Activated CD4-positive, alpha-beta T cell treated with anti-CD3 and anti-CD28 coated beads, Interleukin-2, amount 50 U/mL, for 16 hours (primary cell): ENCODE measurements at places on chromosomes 12 and 14.
A peak's percentile ranks its signal among the peaks of the same experiment; 100 is the strongest.

GRCh38 chr12:54765652-54766051 is 88.7 kb upstream of the MUCL1 start:
- no peak for DNase-seq

GRCh38 chr14:61739133-61739532 is 23.1 kb upstream of the SNAPC1 start:
- no peak for DNase-seq

- no peak for DNase-seq
Measured at GRCh38 chr14:73995977-73996378, 23.1 kb downstream of the ENTPD5 start.

- DNase-seq = no peak
Measured at GRCh38 chr14:48690349-48690748, 895.8 kb downstream of the RPS29 start.

- DNase-seq = peak; percentile 34
Measured at GRCh38 chr12:103503546-103504480, 8.0 kb upstream of the C12orf42 start.

DNA sequence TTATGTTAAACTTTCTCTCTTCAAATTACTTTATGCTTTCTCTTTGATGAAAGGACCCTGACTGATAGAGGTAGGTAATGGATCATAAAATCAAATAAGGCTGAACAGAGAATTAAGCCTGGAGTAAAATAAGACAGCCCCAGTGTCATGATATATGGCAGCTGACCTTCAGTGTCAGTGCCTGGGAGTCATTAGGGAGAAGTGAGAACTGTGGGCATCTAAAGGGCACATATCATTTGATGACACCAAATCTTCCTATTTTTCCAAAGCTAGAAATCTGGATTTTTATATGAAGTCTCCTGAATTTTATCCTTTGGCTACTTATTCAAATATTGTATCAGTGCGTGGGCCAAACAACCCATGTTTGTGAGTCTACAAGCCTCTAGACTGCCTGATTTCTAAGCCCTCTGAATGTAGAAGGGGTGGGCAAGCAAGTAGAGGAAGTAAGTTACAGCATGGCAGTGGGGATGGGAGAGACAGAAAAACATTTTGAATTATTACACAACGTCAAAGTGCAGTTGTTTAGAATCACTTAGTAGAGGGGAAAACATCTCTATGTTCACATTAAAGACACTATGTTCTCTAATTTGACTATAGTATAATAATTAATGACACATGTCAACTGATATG is 10.0 kb downstream of the SLC39A9 start:
- no peak for DNase-seq

- no peak for DNase-seq
Measured at GRCh38 chr14:76705214-76705613, 56.1 kb upstream of the VASH1 start.

DNA sequence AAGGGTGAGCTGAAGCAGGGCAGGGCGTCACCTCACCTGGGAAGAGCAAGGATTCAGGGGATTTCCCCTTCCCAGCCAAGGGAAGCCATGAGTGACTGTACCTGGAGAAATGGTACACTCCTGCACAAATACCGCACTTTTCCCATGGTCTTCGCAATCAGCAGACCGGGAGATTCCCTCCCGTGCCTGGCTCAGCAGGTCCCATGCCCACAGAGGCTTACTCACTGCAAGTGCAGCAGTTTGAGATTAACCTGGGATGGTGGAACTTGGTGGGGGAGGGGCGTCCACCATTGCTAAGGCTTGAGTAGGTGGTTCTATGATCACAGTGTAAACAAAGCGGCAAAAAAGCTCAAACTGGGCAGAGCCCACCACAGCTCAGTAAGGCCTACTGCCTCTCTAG is 11.0 kb upstream of the DHRS4 start:
- DNase-seq = no peak

GRCh38 chr14:96105926-96106441 is 66.8 kb downstream of the C14orf132 start:
- DNase-seq = no peak

DNA sequence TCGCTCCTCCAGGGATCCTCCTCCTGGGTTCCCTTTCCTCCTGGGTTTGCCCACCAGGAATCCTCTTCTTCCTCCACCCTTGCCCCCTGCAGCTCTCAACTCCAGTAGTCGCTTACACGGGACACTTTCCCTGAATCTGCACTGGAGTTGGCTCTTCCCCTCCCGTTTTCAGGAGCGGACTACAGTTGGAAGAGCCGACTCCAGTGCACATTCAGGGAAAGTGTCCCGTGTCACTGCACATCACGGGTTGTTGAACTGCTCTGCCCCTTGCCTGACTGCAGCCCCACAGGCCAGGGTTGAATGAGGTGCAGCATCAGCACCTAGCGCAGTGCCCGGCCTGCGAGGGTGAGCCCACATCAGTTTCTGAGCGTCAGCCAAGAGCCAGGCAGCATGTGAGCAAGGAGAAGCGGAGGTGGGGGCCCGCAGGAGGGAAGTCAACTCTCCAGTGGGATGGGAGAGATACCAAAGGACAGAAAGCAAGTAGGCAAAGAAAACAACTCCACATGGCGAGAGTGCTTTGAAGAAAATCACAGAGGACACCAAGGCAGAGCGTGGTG is 13.1 kb downstream of the RAPGEF3 start:
- DNase-seq = no peak

GRCh38 chr14:89227496-89227836 is 189.6 kb downstream of the FOXN3 start:
- DNase-seq = peak; percentile 16

GRCh38 chr12:28089338-28089737 is 100.9 kb upstream of the CCDC91 start:
- DNase-seq = no peak

GRCh38 chr14:77043177-77043983 is 14.9 kb upstream of the IRF2BPL start:
- peak; percentile 56 for DNase-seq

DNA sequence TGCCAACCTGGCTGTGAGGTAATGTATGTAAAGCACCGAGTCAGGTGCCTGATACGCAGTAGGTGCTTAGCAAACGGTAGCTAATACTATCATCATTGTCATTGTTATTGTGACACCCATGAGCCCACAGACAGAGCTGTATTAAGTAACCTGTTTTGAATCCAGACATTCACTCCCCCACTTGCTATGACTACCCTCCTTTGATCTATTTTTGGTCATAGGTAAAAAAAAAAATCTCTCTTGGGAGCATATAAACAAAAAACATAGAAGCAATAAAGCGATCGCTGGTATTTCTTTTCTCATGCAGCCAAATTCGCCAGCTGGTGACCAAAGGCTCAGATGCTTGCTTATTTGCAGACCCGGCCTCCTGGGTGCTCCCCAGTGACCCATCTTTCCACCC is 330.2 kb downstream of the DPF3 start:
- no peak for DNase-seq

- peak; percentile 39 for DNase-seq
Measured at GRCh38 chr12:68612697-68613096, 2.0 kb downstream of the RAP1B start.
